Activated CD8-positive, alpha-beta memory T cell treated with anti-CD3 and anti-CD28 coated beads for 1 hour (primary cell): ENCODE measurements at places on chromosomes 6 and 20.

DNA sequence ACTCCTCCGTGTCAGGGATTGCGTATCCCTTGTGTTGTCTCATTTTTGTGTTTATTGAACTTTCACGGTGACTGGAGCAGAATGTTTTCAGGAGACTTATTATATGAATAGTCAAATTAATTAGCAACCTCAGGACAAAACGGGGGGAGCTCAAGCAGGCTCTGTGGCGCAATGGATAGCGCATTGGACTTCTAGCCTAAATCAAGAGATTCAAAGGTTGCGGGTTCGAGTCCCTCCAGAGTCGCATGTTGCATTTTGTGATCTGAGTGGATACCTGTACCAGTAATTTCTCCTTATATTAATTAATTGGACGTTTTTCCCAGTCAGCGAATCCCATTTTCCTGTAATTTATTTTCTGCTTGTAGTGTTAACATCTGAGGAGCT lies 89.1 kb upstream of the ZNF184 start:
- DNase-seq = no peak

- no peak for DNase-seq
These were observed 37.1 kb downstream of the OTOR start for GRCh38 chr20:16785226-16785625.

- no peak for DNase-seq
These were observed 20.6 kb upstream of the CSNK2A1 start for GRCh38 chr20:564192-564591.

GRCh38 chr6:5961836-5962235 lies 44.9 kb downstream of the NRN1 start:
- no peak for DNase-seq

DNA sequence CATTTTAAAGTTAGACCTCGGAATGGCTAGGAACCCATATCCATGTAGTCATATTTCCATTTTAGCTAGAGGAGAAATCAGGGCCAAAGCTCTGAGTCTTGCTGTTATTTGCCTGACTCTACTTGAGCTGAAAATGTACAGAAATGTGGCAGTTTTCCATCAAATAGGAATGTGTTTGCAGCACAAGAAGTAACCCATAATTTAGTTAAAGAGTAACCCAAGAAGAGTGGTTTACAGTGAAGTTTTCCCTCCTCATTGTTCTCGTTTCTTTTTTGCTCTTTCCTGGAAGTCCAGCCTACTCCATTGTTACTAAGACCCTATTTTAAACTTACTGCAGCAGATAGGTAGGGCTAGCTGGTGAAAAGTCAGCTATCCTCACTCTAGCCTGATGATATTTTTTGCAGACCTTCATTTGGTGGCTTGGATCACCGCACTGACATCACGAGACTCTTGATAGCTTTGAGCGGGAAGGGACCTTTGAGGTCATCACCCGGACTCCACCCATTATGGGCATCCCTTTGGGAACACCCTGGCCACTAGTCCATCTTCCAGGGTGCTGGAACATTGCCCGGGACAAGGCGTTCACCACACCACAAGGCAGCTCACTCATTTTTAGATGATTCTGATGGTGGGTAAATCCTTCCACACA lies 28.0 kb upstream of the ADGRF5 start:
- DNase-seq = no peak

- DNase-seq = no peak
These were observed 23.2 kb downstream of the EPB41L1 start for GRCh38 chr20:36177716-36178115.

DNA sequence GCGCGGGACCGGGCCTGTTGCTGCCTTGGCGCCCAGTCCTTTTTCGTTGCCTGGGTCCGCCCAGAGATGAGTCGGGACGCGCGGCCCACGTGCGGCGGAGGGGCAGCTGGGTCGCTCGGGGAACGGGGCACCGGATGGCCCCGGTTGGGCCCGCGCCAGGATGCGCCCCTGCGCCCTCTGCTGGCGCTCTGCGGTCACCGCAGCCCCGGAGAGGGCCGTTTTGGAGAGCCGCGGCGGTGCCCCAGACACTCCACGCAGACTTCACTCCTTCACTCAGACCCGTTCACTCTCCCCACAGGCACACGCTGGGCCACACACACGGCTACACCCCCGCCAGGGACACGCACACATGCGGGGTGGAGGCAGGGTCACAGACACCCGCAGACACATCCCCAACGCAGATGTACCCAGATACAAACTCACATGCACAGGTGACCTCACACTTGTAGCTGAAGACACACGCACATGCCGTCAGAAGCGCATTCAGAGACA lies 38.8 kb downstream of the SRC start:
- DNase-seq = peak; percentile 33

DNA sequence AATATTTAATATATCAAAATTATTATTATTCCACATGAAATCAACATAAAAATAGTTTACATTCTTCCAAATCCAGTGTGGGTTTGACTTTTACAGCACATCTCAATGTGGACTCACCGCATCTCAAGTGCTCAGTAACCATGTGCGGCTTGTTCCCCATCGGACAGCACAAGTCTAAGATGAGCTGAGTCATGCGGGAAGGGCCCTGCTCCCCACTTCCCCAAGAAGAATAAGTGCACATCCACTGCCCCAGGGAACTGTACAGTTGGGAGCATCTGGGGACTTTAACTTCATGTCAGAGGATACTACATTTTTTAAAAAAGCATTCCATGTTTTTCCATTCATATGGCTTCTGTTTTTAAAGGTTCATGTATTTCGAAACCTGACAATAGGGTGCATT lies 325.6 kb downstream of the BTBD3 start:
- no peak for DNase-seq

- no peak for DNase-seq
These were observed 228.8 kb downstream of the HACE1 start for GRCh38 chr6:104630955-104631354.

GRCh38 chr20:3667434-3668037 lies 4.3 kb upstream of the GFRA4 start:
- DNase-seq = no peak
